ENCODE measurements at places on chromosomes 13 and 19.

- DNase-seq: no peak
Observed at GRCh38 chr19:10919352-10920287, 8.8 kb downstream of the YIPF2 start.

GRCh38 chr13:65168026-65168425 is 2062.1 kb downstream of the PCDH9 start:
- no peak for DNase-seq

DNA sequence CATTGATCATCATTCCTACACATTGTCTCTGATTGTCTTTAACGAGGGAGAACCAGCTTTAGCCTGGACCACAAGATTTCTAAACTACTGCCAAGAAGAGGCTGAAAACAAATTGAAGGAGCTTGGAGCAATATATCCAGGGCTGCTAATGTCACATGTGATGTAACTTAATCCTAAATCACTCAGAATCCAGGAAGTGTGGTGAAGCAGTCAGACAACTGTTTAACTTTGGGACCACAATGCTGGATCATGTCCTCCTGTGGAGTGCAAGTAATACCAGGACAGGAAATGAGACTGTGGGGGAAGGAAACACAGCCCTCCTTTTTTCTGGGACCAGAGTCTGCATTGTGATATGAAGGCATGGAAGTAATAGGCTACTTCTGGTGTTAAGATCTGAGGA is 430.2 kb downstream of the KCTD12 start:
- no peak for DNase-seq

- DNase-seq: no peak
Observed at GRCh38 chr13:79749984-79750551, 269.1 kb downstream of the NDFIP2 start.

- no peak for DNase-seq
Observed at GRCh38 chr19:8137425-8137824, 12.0 kb downstream of the FBN3 start.

- no peak for DNase-seq
Observed at GRCh38 chr19:23522431-23522830, 127.2 kb upstream of the ZNF91 start.

- no peak for DNase-seq
Observed at GRCh38 chr13:74406420-74406819, 272.2 kb upstream of the KLF12 start.
